ENCODE measurements at places on chromosomes 6 and 20.
A peak's percentile ranks its signal among the peaks of the same experiment; 100 is the strongest.

- DNase-seq, result no peak
These were observed 81.9 kb upstream of the CCDC28A start for GRCh38 chr6:138691595-138692057.

DNA sequence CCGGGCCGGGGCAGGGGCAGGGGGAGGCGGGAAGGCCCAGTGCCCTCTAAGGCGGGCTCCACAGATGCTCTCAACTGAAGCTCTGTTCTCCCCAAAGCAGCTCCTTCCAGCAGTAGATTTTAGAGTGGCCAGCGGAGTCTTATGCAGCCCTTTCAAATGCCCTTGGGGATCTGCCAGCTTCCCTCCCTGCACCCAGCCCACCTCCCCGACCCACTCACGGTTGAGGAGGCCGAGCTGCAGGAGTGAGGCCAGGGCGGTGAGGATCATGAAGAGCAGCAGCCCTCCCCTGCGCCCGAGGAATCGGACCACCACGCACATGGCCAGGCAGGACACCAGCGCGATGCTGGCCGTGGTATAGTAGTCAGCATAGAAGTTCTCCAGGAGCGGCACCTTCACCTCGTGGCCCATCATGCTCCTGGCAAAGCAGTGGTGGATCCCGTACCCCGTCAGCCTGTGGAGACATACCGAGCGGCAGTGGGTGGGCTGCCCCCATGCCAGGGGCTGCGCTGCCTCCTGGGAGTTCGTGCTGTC, 28.0 kb downstream of the PSMG4 start:
- DNase-seq, result no peak

GRCh38 chr6:75612434-75612833, 10.8 kb downstream of the SENP6 start:
- DNase-seq, result no peak

DNA sequence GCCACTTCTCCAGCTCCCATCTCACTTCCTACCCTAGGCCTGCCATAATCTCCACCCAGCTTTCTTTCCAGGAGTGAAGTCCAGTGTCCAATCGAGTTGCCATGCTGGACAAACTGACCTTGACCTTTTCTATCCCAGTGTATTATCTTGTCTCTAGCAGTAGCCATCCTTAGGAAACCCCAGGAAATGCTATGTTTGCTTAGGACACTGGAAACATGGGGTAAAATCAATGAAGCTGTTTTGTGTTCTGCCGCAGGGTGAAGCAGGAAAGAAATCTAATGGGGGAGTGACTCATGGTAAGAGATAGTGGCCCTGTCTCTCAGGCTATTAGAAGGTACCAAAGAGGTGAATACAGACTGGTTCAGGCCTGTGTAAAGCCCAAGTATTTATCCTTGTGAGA, 1110.1 kb upstream of the FLRT3 start:
- no peak for DNase-seq

- no peak for DNase-seq
These were observed 47.0 kb upstream of the BMP5 start for GRCh38 chr6:55922406-55922805.

GRCh38 chr20:10132387-10132786, 86.2 kb upstream of the SNAP25 start:
- DNase-seq, result no peak

DNA sequence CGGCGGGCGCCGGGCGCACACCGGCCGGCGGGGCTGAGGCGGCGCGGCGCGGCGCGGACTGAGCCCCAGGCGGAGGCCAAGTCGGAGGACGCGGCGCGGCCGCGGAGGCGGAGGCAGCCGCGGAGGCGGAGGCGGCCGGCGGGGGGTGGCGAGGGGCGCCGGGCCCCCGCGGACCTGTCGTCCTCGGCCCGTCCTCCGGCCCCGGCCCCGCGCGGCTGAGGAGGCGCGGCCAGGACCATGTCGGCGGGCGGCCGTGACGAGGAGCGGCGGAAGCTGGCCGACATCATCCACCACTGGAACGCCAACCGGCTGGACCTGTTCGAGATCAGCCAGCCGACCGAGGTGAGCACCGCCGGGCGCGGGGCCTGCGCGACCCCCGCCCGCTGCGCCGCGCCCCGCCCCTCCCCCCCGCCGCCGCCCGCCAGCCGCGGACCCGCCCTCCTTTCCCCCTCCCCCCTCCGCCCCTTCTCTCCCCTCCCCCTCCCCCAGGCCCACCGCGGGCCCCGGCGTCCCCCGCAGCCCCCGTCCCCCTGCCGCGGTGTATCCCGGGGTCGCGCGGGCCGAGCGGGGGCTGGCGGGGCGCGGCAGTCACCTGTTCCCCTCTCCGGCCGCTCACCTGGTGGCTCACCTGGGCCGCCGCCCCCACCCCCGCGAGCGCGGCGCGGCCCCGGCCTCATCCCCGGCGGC, at the start of gene AFDN:
Gene AFDN, plus strand, starts transcription at position 16 of the 687 bp plus-strand sequence. Its CDS starts 222 bp downstream, at position 238.
- DNase-seq, result peak; percentile 68

- no peak for DNase-seq
These were observed at the start of gene SCGN for GRCh38 chr6:25652007-25652515. TSS of gene SCGN (plus strand) at chr6:25652215. CDS start at chr6:25652404, 189 bp downstream.

GRCh38 chr6:144488590-144488989, 203.5 kb downstream of the UTRN start:
- no peak for DNase-seq

- no peak for DNase-seq
These were observed 114.9 kb upstream of the ATXN1 start for GRCh38 chr6:16876201-16876600.

DNA sequence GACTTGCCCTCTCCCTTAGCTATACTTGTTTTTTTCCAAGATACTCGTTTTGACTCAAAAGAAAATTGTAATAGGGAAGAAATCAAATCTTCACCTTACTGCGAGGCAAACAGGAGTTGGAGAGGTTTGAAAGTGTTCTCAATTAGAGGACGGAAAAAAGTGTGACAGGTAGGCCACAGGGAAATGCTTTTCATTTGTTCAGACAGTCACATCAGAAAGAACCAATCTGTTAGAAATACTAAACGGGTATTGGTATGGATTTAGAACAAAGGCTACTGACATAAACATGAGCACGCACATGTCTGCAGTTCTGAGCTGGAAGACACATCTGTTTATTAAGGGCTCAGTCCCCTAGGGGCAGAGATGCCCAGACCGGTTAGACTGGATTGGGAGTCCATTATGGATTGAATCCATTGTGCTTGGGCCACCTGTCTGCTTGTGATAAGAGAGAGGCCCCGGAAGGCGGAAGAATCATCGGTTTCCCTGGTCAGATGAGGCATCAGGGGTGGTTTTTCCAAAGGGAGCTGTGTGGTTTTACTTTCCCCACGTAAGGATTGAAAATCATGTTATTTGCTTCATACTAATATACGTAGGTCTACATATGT, 220.9 kb upstream of the MYLIP start:
- DNase-seq, result no peak

DNA sequence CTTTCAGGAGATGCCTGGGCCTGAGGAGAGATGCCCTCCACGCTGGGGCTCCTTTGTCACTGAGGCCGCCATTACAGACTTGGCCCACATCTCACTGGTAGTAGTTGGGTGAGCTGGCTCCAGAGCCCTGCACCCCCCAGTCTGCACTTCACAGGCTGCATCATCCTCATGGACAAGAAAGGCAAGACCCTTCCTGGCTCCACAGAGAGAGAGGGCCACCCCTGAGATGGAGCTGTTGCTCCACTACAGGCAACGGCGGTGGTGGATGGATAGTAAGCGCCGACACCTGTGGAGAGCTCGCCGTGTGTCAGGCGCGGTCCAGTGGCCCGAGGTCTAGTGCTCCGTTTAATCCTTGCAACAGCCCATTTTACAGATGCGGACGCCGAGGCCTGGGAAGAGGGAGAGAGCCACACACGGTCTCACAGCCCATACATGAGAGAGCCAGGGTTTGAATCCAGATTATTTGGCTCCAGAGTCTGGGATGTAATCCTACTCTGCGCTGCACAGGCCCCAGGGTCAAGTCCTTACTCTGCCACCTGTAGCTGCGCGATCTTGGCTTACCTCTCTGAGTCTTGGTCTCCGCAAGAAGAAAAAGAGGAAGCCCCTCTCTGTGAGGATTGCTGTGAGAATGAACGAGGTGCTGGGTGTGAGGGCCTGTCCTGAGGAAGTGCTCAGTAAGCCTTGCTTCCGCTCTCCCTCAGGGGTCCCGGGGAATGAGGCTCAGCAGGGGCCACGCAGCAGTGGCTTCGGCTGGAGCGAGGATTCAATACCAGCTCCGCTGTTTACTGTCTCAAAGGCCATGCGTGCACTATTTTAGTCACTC, 34.5 kb downstream of the SPDEF start:
- DNase-seq, result no peak

- DNase-seq, result no peak
These were observed 413.7 kb downstream of the QKI start for GRCh38 chr6:163828038-163828795.

DNA sequence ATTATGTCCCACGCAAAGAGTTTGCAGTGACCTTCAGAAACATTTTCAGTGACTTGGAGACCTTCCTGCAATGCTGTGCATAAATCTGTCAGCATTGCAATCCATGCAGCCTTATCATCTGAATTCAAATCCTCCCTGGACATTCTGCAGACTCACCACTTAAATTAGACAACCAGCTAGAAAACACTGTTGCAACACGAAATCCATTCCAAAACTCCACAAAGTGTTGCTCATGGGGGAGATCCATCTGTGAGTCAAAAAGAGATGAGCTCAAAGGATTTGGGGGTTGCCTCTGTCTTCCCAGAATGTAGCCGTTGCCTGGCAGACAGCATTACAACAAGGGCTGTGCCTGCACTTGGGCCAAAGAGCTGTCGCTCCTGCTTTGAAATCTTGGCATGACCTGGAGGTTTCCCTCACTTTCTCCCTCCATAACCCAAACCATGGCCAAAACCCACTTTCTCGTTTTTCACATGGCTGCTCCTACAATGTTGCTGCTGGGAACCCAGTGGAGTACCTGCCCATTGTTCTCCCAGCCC, 163.5 kb upstream of the CDYL start:
- no peak for DNase-seq

DNA sequence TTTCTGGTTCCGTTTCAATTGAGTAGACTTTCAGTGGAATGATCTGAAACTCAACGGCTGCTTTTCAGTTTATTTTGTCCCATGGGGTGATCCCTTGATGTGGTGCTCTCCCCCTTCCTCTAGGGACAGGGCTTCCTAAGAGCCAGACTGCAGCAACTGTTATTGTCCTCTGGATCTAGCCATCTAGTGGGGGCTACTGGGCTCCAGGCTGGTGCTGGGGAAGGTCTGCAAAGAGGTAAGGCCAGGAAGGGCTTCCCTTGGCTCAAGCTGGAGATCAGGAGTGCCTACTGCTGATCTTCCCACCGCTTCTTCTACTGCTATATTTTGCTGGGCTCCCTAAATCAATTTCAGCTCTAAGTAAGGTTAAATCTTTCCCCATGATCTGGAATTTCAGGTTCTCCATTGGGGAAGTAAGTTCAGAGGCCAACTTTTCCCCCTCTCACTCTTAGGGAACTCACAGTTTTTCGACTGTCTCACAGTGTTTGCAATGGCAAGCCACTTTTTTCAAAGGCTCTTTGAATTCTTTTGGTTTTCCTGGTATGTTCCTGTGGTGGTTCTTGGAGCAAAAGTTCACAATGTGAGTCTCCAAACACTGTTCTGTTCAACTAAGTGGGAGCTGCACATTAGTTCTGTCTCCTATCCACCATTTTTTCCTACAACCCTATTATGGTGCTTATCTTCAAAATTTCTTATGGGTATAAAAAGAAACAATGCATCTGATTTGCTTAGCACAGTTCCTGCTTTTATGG, 286.2 kb upstream of the EXOC2 start:
- DNase-seq, result no peak

DNA sequence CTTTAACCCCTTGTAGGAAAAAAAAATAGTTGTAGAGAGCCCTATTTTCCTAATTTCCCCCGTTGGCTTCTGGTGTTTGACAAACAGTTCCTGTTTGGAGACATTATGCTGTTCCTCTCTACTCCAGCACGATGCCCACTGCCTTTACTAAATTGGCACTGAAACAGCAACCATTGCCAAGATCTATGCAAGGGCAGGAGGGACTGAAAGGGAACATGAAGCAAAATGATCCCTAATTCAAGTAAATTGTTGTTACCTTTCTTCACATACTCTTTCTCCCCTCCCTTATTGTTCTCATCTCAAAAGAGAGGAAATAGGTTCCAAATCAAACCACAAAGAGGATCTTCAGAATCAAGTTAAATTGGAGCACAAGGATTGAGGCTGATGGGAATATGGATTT, 764.1 kb upstream of the MMS22L start:
- DNase-seq, result no peak

- DNase-seq, result no peak
These were observed 25.6 kb upstream of the CHMP4B start for GRCh38 chr20:33785503-33785902.

- DNase-seq, result no peak
These were observed 4.4 kb downstream of the FOXF2 start for GRCh38 chr6:1393641-1394283.

- DNase-seq, result no peak
These were observed 40.0 kb upstream of the SCP2D1 start for GRCh38 chr20:18773566-18773965.

GRCh38 chr6:148287623-148288333, 54.9 kb upstream of the SASH1 start:
- DNase-seq, result no peak

DNA sequence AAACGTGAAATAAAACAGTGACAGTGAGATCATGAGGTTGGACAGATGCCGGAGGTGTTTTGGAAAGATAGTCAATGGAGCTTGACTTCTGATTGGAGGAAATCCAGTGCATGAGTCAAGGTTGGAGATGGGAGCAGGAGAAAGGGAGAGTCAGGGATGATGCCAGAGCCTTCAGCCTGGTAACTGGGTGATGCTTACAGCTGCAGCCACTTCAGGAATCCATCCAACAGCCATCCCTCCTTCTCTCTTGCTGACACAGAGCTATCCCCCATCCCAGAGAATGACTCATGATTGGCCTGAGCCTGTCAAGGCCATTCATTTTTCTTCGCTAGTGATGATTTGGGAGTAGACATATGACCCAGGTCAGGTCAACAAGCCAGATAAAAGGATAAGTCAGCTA, 112.8 kb downstream of the SAMD5 start:
- no peak for DNase-seq

DNA sequence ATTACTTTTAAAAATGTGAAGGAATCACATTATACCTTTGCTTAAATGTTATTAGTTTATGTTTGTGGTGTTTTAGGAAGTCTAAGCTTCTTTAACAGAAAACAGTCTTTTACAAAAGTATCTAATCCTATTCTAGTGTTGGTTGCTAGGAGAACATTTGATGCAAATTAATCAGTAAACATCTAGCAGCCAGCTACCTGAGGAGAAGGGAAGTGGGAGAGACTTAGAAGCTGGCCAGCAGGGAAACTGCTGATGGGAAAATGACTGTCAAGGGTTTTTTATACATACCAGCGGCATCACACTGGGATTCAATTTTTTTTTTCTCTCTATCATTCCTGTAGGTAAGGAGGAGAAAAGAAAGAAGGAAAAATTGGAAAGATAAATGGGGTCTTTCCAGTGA, 686.0 kb upstream of the MMS22L start:
- DNase-seq, result no peak

GRCh38 chr20:37816003-37816402, 86.9 kb upstream of the VSTM2L start:
- DNase-seq, result no peak

GRCh38 chr6:122569230-122569771, 40.9 kb upstream of the PKIB start:
- no peak for DNase-seq
